Renal cortex interstitium (tissue), 15 donors: ENCODE measurements at places on chromosomes 12 and 14.
A peak's percentile ranks its signal among the peaks of the same experiment; 100 is the strongest.

DNA sequence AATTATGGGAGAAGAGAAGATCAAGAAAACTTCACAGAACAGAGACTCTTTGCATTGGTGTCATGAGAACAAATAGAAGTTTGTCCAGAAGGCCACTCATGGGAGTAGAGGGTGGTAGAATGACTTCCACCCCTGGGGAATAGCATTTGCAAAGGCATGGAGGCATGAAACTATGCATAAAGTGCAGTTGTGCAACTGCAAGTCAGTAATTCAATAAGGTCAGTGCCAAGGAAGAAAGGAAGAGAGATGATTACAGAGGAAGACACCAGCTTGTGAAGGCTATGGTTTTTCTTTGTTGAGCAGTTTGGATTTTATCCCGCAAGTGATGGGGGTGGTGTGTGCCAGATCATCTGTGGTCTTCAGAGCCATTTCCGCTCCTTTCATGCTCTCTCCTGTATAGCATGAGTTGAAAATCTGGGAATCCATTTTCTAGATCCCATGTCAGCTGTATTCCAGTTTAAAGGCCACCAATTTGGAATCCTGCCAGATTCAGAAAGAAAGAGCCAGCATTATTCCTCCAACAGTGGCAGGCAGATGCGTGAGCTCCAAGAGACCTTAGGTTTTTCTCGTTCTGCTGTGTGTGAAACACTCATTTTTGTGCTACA lies 67.6 kb upstream of the GRIN2B start:
- no peak for DNase-seq

GRCh38 chr12:124205405-124205804 lies 89.5 kb upstream of the RFLNA start:
- DNase-seq, result no peak

DNA sequence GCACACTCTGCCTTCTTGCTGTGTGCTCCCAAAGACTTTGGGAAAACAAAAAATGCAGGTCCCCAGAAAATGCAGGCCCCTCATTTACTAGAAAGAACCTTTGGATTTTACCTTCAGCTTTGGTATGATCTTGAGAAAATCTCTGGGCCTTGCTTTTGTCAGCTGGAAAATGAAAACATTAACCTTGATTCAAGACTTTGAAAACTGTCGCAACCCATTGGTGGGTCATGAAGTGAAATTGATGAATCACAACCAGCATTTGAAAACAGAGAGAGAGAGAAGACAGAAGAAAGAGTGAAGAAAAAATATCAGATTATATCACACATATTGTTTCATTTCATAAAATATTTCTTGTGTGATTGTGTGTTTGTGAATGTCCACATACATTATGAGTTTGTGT lies 322.5 kb downstream of the ZFP36L1 start:
- no peak for DNase-seq

- DNase-seq, result no peak
Measured at GRCh38 chr12:107759410-107759809, 1.5 kb downstream of the PRDM4 start.

GRCh38 chr14:66072190-66073084 lies 413.7 kb upstream of the CCDC196 start:
- DNase-seq, result no peak

- DNase-seq, result no peak
Measured at GRCh38 chr12:47361389-47362021, 281.7 kb upstream of the AMIGO2 start.

GRCh38 chr12:8031872-8032241 lies 659 bp upstream of the FOXJ2 start:
- DNase-seq, result no peak

- no peak for DNase-seq
Measured at GRCh38 chr12:90940872-90941499, 14.0 kb downstream of the CCER1 start.

DNA sequence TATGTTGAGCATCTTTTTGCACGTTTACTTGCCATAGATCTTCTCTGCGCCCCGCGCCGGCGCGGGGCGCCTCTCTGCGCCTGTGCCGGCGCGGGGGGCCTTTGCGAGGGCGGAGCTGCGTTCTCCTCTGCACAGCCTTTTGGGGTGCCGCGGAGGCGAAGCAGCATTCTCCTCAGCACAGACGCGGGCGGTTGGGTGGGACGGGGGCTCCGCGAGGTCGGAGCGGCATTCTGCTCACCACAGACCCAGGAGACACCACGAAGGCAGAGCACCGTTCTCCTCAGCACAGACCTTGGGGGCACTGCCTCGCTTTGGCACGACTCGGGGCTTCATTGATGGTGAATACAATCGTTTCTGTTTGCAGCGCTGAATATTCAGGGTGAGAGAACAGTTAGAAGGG lies 28.5 kb upstream of the ANHX start:
- no peak for DNase-seq

DNA sequence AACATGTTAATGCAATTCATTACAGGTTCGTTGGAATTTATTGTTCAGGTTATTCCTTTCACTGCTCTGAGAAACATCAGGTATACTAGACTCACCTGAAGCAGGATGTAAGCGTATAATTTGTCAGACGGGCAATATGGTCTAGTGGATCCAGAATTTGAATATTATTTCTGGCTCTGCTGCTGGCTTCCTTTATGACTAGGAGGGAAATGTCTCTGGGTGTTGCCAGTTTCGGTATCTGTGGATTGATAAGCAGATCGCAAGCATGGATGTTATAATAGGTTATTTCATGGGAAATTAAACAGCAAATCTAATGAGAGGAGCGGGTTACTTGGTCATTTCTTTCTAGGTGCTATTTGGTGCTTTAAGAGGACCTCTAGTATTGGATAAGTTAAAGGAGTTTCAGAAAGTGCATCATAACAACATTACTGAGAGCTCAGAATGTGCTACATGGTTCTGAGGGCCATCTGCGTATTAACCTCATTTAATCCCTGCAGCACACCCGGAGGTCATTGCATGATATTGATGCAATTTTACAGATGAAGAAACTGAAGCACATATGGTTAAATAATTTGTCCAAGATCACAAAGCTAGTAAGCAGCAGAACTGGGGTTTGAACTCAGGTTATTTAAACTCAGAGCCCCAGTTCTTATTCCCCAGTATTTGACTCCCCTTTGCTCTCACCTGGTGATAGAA lies 47.3 kb upstream of the BCAT1 start:
- DNase-seq, result no peak

DNA sequence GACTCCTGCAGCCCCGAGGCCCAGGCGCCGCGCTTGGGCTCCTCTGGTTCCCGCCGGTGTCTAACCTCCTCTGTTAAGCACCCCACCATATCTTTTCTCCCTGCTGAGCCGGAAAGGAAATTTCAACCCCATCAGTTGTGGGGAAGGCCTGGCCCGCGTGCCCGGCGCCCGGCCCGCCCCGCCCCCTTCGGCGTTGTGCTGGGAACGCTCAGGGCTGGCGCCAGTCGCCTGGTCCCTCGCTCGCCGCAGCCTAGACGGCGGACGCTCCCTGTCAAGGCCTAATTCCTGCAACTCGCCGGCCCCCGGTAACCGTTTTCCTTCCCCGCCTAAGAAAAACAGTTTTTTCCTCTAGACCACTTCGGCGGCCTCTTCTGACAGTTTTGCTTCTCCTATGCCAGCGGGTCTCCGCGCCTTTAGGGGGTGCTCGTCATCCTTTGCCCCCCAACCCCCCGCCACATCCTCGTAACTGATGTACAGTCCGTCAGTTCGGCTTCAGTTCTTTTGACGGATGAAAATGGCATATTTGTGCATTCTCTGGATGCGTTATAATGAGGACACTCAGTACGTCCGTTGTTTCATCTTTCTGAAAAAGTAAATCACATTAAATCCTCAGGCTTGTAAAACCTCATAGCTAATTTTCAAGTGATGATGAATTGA lies 506 bp upstream of the NAP1L1 start:
- no peak for DNase-seq

DNA sequence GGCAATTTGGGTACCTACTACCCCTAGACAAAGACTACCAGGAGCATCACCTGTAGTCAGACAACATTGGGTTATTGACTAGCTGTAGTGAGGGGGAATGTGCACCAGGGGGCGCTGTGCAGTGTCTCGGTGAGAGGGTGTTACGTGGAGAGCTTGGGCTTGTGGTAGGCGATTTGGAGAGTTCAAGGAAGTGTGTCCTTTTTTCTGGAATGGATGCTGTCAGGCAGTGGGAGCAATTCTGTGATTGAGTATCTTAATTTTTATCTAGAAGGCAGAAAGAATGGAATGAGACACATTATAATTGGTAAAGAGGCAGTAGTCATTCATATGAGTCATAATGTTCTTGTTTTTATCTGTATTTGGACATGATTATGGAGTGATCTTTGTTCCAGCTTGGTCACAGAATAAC lies 187.7 kb downstream of the GALC start:
- no peak for DNase-seq

DNA sequence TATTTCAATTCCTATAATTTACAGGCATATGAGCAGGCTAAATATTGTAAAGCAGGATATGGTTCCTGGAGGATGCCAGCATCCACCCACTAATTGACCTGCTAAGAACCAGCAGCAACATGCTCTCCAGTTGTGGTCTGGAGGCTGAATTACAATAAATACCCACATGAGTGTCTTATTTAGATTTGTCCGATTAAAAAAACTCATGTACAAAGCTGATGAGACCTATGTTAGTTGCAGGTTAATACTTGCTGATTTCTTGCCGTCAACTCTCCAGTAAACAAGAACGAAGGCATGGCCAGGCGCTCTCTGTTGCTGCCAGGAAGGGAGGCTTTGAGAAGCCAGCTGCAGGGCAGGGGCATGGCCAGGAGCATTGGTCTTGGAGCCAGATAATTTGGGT lies 169.3 kb upstream of the PRICKLE1 start:
- no peak for DNase-seq

DNA sequence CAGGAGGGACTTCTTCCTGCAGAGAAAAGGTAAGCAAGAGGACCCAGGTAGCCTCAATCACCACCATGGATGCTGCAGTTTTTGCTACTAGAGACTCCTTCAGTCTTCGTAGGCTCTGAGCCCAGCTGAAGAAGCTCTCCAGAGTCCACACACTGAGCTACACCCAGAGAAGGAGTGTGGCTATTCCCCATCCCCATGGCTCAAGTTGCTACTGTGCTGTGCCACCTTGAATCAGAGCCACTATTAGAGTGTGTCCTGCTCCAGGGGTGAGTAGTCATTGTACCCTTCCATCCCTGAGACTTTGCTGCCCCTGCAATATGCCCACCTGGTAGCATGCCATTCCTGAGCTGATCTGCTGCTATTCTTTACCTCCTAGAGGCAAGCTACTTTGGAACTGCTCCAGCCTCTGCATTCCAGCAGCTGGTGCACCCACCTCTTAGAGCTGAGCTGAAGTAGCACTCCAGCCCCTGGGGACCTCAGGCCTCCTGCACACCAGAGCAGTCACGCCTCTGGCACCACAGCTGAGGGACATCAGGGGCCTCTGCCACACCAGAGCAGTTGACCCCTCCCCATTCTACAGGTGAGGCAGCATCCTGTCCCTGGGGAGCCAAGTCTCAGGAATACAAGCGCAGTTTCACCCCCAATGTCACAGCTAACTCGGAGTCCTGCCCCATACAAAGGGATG lies 213.0 kb downstream of the TRHDE start:
- DNase-seq, result no peak

DNA sequence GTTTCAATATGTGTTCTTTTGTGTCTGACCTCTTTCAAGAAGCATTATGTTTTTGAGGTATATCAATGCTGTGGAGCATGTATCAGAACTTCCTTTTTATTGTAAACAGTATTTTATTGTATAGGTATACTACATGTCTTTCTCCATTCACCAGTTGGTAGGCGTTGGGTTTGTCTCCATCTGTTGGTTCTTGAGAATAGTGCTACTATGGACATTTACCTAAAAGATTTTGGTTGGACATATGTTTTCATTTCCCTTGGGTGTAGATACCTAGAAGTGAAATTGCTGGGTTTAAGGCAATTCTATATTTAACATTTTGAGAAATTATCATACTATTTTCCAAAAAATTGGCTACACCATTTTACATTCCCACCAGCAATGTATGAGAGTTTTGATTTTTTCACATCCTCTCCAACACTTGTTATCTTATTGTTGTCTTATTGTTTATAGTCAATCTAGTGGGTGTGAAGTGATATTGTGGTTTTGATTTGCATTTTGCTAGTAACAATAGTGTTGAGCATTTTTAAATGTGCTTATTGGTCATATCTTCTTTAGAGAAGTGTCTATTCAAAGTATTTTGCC lies 409.2 kb downstream of the IPO8 start:
- DNase-seq, result peak; percentile 9

DNA sequence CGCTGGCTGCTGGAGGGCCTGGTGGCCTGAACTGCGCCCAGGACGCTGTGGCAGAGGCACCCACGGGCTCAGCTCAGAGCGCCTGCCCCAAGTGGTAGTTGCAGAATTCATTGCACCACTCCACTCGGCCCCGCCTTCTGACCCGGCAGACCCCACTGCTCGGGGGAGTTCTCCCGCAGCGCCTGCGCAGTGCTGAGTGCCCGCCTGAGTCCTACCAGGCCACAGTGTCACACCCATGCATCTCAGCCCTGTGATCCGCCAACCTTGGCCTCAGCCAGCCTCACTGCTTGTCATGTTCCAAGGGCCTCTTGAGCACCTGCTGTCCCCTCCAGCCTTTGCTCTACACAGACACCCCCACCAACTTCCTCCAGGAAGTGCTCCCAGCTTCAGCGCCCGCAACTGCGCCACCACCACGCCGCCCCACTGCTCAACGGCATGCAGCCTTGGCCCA lies 12.2 kb downstream of the DEGS2 start:
- DNase-seq, result no peak

- no peak for DNase-seq
Measured at GRCh38 chr14:102417001-102417431, 54.3 kb downstream of the TECPR2 start.

GRCh38 chr14:23437133-23438100 lies 2.0 kb upstream of the MYH7 start:
- no peak for DNase-seq

GRCh38 chr14:34365309-34365915 lies 96.6 kb downstream of the SPTSSA start:
- DNase-seq, result no peak

GRCh38 chr14:23066855-23067744 lies 9.8 kb upstream of the CDH24 start:
- DNase-seq, result no peak

DNA sequence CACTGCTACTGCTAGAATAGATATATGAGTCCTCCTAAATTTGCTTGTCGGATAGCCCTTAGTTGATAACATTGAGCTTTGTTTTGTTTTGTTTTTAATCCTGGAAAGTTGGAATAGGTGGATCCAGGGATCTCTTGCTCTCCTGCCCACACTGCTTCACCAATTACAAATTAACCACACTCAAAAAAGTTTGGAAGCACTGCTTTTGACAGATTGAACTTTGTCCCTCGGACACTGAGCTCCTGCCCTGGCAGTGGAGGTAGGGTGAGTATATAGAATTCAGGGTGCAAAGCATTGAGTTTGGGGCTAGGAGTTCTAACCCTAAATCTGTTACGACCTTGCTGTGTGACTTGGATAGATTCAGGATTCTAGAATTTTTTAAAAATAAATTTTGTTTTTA lies 15.1 kb upstream of the SYNDIG1L start:
- no peak for DNase-seq

- no peak for DNase-seq
Measured at GRCh38 chr14:19823178-19823577, 19.6 kb downstream of the OR4N2 start.

- DNase-seq, result peak; percentile 78
Measured at GRCh38 chr14:20683125-20683890, 1.1 kb upstream of the RNASE4 start.
